Upper lobe of right lung (tissue), 1 donor: ENCODE measurements at places on chromosomes 7 and 10. TPM values are rescaled to one million over a fixed set of nuclear protein-coding genes. Genes with fewer than 3 reads are reported as not detected.

SYT15B gene
- 40.1 TPM for total RNA-seq

DNA sequence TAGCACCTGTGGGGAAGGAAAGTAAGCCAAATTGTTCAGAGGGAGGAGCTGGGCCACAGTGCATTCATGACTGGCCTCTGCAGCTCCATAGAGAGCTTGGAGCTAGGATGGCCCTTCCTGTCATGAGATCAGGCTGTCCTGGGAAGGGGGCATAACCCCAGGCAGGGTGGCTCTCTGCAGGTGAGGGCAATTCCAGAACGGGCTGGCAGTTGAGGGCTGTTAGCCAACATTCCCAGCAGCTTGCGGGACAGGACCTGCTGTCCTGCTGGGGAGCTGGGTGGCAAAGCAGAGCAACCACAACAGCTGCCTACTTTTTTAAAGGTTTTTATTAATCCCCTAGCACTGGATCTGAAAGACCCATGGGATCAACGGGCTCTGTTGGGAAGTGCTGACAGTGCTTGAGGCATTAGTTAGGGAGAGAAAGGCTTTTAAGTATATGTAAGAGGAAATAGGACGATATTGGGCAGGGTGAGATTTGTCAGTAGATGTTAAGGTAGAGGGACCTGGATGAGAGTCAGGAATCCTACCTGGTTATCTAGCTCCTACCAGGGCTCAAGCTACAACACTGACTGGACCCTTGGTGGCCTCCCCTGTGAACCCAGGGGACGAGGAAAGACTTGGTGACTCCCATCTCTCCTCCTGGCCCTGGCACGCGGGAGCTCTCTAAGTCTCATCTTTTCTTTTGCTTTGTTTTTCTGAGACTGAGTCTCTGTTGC, 77.8 kb downstream of the NAMPT start:
- no peak for DNase-seq

CFAP70 gene
- total RNA-seq = 2.7 TPM

DNA sequence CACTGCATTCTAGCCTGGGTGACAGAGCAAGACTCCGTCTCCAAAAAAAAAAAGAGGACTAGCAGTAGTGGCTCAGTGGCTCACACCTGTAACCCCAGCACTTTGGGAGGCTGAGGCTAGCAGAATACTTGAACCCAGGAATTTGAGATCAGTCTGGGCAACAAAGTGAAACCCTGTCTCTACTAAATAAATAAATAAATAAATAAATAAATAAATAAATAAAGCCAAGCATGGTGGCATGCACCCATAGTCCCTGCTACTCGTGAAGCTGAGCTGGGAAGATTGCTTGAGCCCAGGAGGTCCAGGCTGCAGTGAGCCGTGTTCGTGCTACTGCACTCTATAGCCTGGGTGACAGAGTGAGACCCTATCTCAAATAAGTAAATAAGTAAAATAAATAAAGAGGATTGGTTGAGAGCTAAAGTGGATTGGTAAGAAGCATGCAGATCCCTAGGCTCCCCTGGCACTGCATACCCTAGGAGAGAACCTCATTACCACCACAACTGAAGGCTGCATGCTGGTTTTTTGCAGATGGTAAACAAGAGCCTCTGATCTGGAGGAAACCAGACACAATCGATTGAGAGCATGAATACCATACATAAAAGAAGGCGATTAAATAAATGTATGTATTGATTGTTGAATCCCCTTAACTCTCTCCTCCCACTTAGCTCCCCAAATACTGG, 163.2 kb downstream of the REEP3 start:
- DNase-seq = no peak

ANKRD61 gene
- total RNA-seq = not detected

DNA sequence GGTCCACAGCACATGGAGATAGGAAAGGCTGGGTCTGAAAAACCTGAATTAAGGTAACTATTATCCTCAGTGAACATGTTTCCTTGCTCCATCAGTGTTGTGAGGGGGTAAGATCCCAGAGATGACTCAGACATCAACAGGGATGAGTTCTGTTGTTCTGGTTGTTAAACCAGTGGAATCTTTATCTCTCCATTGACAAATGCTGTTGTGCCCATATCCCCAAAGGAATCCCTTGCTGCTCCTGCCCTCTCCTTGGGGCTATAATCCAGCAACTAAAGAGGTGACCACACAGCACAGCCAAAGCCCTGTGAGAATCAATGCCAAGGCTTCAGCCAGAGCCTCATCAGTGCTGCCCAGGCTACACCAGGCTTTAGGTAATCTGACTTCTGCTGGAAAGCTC, 113.4 kb downstream of the JAZF1 start:
- DNase-seq = no peak

DNA sequence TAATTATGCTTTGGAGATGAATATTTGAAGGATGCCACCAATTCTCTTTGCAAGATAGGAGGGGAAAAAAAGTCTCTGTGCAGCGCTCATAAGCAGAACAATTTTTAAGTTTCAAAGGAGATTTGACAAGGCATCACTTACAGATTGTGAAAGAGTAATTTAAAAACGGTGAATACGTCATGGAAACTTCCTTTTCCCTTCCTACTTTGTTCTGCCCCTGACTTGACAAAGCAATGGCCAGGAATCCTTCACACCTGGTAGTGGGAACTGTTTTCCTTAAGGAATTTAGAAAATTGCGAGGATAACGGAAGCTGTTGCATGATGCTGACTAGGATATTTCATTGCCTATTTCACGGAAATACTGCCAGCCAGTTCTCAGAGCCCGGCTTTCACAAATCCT, 16.7 kb downstream of the FAM107B start:
- DNase-seq = no peak
